NCI-H460 (cell line): ENCODE measurements at places on chromosomes 3 and 15. TPM values are rescaled to one million over a fixed set of nuclear protein-coding genes. Genes with fewer than 3 reads are reported as not detected.

TMEM158 gene
- 22.1 and 27.1 TPM in 2 replicates for total RNA-seq

OR4F6 gene
- total RNA-seq: not detected in 2 replicates

COLQ gene
- total RNA-seq: not detected in 2 replicates

DNA sequence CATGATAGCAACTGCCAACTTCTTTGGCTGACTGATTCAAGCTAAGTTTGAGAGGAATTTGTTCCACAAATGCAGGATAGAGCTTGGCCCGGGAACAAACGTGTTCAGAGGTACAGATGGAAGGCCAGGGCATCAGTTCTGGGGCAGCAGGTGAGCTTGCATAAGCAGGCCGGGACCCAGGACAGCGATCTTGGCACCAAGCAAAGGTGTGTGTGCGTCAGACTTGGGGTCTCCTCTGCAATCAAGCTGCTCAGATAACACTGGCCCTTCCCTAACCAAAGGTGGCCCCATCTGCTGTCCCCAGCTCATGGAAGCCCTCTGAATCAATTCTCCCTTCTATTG is 155.6 kb downstream of the MEGF11 start:
- DNase-seq: no peak

- DNase-seq: no peak
Observed at GRCh38 chr15:66646308-66646707, 55.7 kb upstream of the SMAD6 start.

DNA sequence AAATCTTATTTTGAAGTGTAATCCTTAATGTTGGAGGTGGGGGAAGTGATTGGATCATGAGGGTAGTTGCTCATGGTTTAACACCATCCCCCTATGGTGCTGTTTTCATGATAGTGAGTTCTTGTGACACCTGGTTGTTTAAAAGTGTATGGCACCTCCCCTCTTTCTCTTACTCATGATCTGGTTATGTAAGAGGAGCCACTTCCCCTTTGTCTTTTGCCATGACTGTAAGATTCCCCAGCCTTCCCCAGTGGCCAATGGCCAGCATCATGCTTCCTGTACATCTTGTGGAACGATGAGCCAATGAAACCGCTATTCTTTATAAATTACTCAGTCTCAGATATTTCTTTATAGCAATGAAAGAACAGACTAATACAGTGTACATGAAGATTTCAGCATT is 39.8 kb upstream of the GMNC start:
- DNase-seq: no peak

DNA sequence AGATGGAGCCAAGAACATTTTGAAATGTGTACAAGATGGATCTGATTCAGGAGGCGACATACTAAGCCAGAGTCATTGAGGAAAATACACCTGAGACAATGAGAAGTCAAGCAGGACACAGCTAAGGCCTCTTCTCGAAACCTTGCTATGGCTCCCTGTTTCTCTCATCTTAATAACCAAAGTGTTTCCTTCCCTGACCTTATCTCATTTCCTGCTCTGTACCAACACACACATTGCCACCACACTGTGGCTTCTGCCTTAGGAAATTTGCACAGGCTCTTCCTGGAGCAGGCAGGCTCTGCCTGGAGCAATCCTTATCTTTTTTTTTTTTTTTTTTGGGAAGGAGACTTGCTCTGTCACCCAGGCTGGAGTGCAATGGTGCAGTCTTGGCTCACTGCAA is 36.6 kb downstream of the OXSM start:
- no peak for DNase-seq
